ENCODE measurements at places on chromosomes 5 and 9.

GRCh38 chr9:137224830-137225694 lies at the start of gene CYSRT1:
TSS of gene CYSRT1 (plus strand) at chr9:137225174. CDS start at chr9:137225622, 448 bp downstream.
- DNase-seq: no peak

DNA sequence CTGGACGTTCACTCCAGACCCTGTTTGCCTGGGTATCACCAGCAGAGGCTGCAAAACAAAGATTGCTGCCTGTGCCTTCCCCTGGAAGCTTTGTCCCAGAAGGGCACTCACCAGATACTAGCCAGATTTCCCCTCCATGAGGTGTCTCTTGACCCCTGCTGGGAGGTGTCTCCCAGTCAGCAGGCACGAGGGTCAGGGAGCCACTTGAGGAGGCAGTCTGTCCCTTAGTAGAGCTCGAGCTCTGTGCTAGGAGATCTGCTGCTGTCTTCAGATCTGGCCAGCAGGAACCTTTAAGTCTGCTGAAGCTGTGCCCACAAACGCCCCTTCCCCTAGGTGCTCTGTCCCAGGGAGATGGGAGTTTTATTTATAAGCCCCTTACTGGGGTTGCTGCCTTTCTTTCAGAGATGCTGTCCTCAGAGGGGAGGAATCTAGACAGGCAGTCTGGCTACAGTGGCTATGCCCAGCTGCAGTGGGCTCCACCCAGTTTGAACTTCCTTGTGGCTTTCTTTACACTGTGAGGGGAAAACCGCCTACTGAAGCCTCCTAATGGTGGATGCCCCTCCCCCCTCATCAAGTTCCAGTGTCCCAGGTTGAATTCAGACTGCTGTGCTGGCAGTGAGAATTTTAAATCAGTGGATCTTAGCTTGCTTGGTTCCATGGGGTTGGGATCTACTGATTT lies 253.9 kb downstream of the SPATA31D1 start:
- DNase-seq: no peak

GRCh38 chr5:148898413-148899075 lies 72.1 kb downstream of the ADRB2 start:
- no peak for DNase-seq

- DNase-seq: peak; percentile 93
These were observed 10.2 kb downstream of the C9orf50 start for GRCh38 chr9:129610473-129611306.

GRCh38 chr5:167851416-167851815 lies 440.0 kb upstream of the WWC1 start:
- DNase-seq: no peak

DNA sequence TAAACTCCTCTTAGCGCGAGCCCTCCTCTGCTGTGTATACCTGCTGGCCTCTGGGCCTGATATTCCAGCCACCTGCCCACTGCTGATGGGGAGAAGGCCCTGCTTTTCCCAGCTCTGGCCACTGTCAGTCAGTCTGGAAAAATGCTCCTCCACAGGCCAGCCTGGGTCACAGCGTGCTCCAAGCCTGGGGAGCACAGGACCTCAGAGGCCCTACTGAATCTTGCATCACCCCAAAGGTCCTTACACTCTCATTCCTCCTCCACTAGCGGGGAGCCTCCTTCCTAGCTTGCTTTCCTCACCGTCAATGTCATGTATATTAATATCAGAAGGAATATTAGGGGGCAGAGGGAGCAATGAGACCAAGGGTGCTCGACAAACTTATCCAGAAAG lies 73.7 kb downstream of the SHB start:
- no peak for DNase-seq

DNA sequence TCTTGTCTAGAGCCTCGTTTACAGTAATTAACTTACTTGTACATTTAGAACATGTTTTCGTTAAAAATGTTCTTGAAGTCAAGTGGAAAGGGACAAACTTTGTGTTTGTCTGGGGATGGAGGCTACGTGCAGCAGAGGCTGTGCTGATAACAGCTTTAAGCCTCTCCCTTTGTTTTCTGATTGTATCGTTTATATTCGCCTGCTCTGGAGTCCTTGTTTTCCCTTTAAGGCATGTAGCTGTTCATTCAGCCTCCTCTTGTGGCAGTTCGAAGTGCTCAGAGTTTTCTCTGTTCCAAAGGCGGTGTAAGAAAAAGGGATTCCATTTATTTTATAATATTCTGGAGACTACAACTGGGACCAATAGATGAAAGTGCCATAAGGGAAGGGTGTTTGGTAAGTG lies 1.9 kb downstream of the SLC36A1 start:
- peak; percentile 22 for DNase-seq

- no peak for DNase-seq
These were observed 7.8 kb downstream of the LCP2 start for GRCh38 chr5:170289764-170290163.

DNA sequence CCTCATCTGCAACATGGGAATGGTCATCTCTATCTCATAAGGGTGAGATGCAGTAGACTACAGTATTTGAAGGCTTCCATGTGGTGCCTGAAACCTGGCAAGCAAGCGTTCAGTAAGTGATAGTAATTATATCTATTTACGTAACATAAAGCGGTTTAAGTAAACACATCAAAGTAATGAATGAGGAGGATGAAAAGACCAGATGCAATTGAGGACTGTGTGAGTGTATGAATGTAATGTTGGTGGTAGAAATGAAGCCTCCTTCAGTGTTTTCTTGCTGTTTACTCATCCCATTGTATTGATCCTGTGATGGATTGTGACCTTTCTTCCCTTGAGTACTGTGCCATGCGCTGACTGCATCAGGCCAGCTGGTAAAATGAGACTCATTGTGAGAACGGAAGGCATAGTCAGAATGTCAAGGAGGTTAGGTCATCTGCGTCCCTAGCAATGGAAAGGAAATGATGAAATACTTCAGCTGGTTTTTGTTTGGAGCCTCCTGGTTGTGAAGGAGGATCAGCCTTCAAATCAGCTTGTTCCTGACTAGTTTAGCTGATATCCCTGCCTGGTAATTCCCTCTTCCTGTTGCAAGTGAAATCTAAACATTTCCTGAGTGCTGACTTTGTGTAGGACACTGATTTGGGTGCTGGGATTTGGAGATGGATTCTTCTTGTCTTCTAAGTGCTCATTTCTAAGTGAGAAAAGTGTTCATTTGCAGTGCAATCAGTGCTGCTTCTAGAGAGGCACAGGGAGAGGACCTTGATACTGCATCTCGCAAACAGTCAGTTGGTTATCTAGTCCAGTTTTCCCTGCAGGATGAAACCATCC lies 35.6 kb downstream of the TNFSF8 start:
- DNase-seq: peak; percentile 34

- no peak for DNase-seq
These were observed 416.2 kb downstream of the SPOCK1 start for GRCh38 chr5:137082951-137083350.

GRCh38 chr5:59829922-59830321 lies 63.6 kb downstream of the PDE4D start:
- no peak for DNase-seq

DNA sequence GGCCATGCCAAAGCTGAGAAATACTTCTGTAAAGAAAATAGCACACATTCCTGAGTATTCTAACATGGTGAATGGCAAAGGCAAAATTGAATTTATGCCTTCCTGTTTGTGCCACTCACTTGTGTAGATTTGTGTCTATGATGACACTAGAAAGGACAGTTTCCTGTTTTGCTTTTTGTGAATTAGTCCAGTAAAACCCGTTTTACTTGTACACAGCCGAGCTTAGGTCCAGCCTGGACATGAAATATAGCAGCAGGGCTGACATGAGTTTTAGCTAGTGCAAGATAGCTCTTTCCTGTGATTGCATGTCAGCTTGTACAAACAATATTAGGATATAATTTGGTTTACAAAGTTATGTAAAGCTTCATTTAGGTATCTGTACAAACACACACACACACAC lies 1891.7 kb upstream of the WWC1 start:
- DNase-seq: peak; percentile 19

DNA sequence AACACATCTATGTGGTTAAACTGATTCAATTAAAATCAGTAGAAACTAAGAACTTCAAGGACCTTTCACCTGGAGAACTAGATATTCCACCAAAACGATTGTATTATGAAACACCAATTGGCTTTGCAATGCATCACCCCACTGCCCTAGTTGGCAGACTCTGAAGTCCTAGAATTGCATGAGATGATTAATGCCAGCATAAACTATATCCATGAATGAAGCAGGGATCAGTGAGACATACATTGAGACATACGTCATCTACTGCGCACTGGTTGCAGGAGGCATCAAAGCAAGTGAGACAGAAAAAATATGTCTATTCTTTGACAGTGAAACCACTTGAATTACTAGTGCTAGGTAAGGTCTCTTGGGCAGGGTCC lies 9.7 kb upstream of the ZNF354A start:
- no peak for DNase-seq

GRCh38 chr9:97808415-97808814 lies 44.6 kb upstream of the FOXE1 start:
- peak; percentile 32 for DNase-seq

GRCh38 chr5:56852228-56853000 lies 37.1 kb downstream of the MAP3K1 start:
- no peak for DNase-seq

DNA sequence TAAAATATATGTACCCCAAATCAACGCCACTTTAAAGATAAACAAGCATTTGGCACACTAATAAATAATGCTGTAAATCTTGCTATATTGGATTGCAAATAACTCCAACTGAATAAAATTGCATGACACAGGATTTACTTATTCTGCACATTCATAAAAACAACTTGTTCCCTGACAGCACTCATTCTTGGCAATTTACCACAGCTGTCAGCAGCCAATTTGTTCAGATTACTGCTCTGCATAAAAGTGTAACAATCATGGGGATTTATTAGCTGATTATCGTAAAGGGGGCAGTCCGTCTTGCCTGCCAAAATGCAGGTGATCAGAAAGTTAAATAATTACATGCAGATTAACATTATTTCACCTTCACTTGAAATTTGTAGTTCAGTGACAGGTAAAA lies 285.3 kb downstream of the SLF1 start:
- no peak for DNase-seq
